Stimulated activated CD8-positive, alpha-beta memory T cell treated with anti-CD3 and anti-CD28 coated beads, Interleukin-12 subunit alpha, Interleukin-12 subunit beta, amount 100 ng/mL, for 1 hour (primary cell): ENCODE measurements at places on chromosomes 2 and 18.

- no peak for DNase-seq
Measured at GRCh38 chr2:187544371-187545080, 9.7 kb downstream of the TFPI start.

DNA sequence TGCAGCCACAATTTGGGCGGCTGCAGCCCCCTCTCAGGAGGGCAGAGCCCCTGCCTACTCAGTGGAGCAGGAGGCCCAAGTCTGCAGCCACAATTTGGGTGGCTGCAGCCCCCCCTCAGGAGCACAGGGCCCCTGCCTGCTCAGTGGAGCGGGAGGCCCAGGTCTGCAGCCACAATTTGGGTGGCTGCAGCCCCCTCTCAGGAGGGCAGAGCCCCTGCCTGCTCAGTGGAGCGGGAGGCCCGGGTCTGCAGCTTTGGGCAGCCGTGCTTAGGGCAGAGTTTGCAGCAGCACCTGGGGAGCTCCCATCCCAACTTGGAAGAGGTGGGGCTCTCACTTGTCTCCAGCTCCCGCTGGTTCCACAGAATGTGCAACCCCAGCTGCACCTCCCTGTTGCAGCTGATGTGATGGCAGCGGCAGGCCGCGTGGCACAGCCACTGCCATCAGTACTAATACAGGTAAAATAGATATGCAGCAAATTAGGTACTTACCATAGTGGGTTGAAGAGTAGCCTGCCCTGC, 99.4 kb downstream of the TWIST2 start:
- no peak for DNase-seq

GRCh38 chr2:176172007-176172894, 15.1 kb downstream of the HOXD3 start:
- DNase-seq = no peak

DNA sequence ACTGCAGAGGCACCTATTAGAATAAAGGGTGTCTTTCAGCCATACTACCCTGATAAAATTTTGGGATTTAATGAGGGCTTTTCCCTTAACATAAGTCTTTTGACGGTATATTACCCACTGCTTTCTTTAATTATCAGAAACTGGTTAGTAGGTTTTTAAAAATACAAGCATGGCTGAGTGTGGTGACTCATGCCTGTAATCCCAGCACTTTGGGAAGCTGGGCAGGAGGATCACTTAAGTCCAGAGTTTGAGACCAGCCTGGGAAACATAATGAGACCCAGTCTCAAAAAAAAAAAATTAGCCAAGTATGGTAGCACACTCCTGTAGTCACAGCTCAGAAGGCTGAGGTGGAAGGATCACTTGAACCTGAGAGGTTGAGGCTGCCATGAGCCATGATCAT, 16.1 kb downstream of the CPSF3 start:
- no peak for DNase-seq
